ENCODE measurements at places on chromosomes 6 and 20.

- no peak for DNase-seq
Observed at GRCh38 chr20:23363257-23363649, 1.3 kb downstream of the GZF1 start.

DNA sequence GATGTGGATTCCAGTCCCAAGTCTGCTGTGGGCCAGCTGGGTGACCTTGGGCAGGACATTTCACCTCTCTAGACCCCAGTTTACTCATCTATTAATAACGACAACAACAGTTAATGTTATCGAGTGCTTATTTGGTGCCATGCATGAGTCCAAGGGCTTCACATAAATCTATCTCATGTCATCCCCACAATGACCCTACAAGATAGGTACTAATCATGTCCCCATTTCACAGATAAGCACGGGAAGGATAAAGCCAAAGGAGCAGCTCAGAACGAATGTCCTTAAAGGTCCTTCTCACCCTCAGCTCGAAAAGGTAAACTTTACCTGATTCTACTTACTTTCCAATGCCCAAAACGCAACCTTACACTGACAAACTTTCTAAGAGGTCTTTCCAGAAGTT lies 35.7 kb downstream of the TRAM2 start:
- no peak for DNase-seq

DNA sequence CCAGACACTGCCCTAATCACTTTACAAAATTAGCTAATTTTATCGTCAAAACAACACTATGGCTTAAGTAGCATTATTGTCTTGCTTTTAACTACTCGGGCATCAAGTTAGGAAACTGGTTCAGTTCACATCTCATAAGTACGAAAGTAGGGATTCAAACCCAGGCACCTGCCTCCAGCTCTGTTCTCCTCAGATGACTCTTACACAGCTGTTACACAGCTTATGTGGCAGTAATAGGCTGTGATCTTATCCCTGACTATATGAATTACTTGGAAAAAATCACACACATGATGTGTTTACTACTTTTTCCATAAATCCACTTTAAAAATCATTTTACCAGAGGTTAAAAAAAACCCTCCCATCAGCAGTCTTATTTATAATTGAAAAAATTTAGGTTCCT lies 389.2 kb upstream of the FLRT3 start:
- DNase-seq: no peak

GRCh38 chr6:109091314-109092024 lies 3.2 kb downstream of the SESN1 start:
- no peak for DNase-seq

DNA sequence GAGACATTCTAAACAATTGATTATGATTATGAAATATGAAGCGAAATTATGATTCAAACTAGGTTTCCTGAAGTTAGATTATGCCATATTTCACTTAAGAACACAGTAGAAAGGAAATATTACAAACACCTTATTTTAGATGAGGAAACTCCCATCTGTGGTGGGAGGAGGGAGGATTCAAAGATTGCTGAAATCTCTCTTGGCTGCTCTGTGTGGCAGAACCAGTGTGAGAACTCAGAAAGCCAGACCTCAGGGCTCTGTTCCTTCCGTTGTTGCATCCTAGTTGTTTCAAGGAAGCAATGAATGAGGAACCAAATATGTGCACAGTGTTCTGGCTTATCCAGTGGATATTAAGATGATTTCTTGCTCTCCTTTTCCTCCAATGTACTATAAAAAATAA lies 2.1 kb downstream of the TAAR5 start:
- no peak for DNase-seq

- no peak for DNase-seq
Observed at GRCh38 chr6:152057832-152058498, 250.5 kb downstream of the ESR1 start.

DNA sequence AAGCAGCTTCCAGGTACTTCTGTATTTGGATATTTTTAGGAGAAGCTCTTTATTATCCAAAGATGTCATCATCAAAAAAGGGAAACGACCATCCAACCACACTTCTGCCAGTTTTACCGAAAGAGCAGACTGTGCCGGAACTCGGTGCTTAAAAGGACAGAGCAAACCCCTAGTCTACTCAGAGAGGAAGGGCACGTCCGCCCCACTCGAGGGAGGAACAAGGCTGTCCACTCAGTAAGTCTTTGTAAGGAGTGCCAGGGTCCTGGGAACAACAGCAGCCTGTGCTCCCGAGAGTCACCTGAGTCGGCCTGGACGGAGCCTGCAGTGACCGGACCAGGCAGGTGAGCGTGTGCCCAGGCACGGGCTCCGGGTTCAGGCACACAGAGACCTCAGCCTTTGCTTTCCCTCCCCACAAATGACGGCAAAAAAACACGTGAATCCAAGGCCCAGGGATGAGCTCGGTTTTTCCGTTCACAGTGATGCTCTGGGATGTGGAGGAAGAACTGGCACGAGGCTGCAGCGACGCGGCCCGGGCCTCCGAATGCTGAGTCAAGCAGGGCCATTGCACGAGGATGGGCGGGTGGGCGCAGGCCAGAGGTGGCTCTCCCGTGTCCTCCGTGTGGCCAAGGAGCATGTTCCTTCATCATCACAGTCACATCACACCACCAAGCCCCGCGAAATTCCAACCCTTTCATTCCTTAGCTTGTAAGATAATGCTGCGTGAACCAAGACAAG lies 17.4 kb upstream of the SLCO4A1 start:
- no peak for DNase-seq
